ENCODE measurements at places on chromosomes 3 and 15.

DNA sequence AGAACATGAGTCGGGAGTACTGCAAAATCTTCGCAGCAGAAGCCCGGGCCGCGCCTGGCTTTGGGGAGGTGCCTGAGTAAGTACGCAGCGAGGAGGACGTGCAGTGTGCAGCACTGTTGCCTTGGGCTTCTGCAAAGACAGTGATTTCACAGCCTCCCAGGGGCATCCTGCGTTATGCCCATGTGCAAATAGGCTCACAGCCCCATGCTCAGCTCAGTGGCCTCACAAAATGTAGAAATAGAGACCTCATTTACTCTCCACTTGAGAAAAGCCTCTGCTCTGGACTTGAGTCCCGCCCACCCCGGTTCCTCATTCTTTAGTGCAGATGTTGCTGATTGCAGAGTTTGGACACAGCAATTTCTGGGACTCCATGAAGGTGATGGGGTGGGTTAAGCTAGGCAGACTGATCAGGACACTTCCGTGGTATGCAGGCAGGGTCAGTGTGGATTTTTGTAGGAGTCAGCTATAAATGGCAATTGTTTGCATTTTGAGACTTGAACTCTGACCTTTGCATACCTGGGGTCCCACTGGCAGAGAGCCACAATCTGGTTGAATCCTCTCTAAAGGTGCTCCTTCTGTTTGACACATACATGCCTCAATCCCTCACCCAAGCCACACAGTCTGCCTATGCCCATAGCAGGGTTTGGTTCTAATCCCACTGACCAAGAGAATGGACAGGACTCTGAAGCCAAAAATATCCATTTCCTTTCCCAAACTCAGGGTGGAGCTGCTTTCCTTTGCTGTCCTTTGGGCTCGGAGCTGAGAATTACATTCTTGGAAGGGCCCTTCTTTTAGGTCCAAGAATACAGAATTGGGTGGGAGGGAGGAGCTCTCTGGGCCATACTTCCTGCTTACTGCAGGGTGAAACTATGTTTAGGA, 20.7 kb upstream of the SLC28A1 start:
- DNase-seq, result no peak

DNA sequence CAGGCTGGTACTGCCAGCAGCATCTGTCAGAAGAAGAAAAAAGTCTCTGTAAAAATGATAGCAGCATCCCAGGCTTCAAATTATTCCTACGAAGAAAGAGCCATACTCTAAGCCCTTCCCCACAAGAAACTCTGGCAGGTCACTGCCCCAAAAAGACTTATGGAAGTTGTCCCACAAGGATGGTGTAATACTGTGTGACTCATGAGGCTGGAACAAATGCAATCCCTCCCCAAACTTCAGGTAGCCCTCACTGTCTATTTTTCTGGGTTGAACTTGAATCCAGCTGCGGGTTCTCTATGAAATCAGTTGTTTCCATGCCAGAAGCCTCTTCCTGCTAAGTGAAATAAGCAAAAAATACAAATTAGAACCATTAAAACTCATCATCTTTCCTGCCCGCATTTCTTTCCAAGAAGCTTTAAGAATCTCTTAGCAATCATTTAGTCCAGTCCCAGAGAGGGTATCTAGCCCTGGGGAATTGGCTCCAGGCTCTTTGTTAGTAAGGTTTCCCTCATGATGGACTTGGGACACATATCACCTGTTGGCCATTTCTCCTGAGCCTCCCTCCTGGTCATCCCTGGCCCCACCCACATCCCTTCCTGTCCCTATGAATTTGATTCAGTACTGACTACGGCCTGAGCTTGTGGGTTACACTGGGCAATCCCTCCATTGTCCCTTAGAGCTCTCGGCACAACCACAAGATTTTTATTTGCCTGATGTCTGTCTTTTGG, 51.7 kb downstream of the FAM174B start:
- no peak for DNase-seq

DNA sequence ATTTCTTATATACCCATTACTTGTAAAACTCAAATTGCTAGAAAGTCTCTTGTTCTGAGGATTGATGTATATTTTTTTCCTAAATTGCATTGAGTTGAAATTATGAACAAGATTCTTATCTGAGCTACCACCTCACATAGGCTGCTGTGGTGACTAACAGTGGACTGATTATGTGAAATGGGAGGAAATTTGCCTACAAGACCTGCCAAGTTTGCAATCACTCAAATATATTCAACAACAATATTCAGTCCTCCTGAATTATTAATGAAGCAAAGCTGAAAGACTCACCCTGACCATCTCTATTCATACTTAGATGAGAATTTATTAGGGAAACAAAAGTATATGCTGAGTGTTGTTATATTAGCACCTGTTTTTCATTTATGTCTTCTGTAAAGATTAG, 412.6 kb upstream of the SEMA6D start:
- DNase-seq, result no peak

- no peak for DNase-seq
These were observed 93.8 kb downstream of the SMAD6 start for GRCh38 chr15:66795851-66796250.

DNA sequence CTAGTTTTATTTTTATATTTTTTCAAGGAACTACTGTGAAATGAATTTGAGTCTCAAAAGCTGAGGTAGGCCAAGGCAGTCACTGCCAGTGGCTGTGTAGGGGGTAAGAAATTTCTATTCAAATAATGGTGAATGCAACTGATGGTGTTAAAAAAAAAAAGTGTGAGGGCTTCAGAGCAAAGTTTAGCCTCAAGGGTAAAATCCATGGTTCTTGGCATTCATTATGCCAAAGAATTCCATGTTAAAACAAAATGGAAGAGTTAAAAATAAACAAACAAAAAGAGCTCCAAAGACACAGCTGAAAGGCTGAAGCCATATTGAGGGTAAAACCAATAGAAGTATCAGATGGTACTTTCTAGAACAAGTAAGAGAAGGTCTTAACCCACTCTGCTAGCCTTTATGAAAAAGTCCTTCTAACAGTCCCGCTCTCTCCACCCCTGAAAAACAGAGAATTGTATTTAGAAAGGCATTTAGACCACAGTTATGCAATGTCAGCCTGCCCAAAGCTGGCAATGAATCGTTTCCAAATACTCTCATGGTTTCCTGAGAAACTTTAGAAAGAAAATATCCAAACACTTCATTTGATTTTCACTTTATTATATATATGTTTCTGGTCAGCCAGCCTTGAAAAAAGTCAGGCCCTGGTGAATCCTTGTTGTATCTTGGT, 158.4 kb upstream of the GMNC start:
- no peak for DNase-seq

GRCh38 chr3:86788371-86788770, 202.6 kb downstream of the VGLL3 start:
- DNase-seq, result no peak

DNA sequence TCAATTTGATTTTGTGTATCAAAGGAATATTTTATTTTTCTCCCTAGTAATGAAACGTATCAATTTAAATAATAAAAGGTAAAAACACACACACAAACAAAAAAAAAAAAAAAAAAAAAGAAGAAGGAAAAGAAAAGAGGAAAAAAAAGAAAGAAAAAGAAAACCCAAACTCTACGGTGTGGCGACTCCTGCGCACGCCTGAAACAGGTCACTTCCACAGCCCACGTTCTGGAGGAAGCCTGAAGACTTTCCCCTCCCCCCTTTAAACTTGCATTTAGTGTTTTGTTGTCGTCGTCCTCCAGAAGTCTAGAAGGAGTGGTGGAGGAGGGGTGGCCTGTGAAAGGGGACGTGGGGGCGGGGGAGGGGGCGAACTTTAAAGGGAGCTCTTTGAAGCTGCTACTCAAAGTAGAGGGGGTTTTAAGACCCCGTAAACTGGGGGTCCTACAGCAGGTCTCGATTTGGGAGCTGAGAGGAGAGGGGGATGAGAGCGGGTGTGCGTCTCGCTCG, 2.3 kb upstream of the TLE3 start:
- DNase-seq, result no peak

- DNase-seq, result no peak
These were observed 1.4 kb downstream of the CYFIP1 start for GRCh38 chr15:22978691-22979237.

- DNase-seq, result no peak
These were observed 1084.2 kb downstream of the TUSC7 start for GRCh38 chr3:117793622-117794265.

- DNase-seq, result no peak
These were observed 1.0 kb downstream of the USF3 start for GRCh38 chr3:113695431-113695785.

- DNase-seq, result no peak
These were observed 11.1 kb downstream of the TFG start for GRCh38 chr3:100720426-100720825.

- no peak for DNase-seq
These were observed 213.0 kb downstream of the MEIS2 start for GRCh38 chr15:36887214-36887961.

DNA sequence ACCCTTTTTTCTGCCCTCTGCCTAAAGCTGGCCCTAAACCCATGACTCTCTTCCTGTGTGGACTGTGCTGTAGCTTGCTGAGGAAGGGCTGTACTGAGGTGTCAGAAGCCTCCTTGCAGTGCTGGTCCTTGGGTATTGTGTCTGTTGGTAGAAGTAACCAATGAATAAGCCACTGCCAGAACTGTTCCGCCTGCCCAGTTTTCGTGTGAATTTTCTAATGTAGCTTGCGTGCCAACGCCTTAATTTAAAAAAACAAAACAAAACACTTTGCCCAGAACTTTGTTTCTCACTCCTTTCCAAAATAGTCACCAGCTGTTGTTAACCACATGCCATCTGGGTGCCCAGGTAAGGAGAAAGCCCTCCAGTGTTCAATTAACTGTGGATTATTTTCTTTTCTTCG, 101.9 kb downstream of the KLHL25 start:
- DNase-seq, result no peak

- peak; percentile 91 for DNase-seq
These were observed 2.8 kb downstream of the FYCO1 start for GRCh38 chr3:45992821-45993221.

GRCh38 chr3:194577986-194578905, 55.0 kb downstream of the TMEM44 start:
- peak; percentile 56 for DNase-seq

DNA sequence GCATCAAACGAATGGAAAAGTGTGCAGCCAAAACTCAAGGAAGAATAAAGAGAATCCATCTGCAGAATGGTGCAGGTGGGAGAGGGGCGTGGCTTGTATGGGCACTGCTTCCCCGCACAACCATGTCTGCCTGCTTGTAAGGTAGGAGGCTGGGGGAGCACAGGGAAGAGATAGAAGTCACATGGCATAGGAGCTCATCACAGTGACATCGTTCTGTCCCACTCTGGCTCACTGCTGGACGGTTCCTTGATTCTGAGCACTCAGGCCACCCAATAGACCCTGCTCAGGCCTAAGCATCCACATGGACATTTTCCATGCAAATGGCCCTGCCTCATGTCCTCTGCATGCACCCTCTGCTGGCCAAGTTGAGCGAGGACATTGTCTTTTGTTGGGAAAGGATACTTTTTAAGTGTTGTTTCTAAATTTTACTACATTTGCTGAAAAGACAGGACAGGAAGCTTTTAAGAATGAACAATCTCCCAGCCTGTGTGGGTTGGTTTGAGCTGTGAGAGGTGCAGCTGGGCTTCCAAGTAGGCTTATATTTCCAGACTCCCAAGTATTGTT, 3.1 kb downstream of the MYLK start:
- peak; percentile 16 for DNase-seq

GRCh38 chr3:189950258-189950657, 170.4 kb downstream of the P3H2 start:
- DNase-seq, result no peak

DNA sequence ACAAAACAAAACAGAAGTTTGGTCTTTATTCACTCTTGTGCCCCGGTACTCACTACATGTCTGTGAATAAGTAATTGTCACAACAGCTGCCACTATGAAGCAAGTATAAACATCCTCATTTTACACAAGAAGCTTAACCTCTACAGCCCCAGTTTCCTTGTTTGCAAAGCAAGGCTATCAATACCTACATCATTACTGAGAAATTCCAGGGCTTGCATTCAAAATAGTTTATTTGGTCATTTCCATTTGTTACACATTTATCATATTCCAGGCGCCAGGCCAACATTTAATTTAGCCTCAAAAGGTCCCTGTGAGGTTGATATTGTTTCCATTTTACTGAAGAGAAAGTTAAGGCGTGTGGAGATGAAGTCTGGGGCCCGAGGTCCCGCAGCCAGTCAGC, 161.4 kb upstream of the LRTM1 start:
- no peak for DNase-seq

GRCh38 chr3:142961539-142961938, 1.9 kb downstream of the PAQR9 start:
- DNase-seq, result no peak

GRCh38 chr3:129461022-129461421, 21.0 kb downstream of the IFT122 start:
- no peak for DNase-seq

DNA sequence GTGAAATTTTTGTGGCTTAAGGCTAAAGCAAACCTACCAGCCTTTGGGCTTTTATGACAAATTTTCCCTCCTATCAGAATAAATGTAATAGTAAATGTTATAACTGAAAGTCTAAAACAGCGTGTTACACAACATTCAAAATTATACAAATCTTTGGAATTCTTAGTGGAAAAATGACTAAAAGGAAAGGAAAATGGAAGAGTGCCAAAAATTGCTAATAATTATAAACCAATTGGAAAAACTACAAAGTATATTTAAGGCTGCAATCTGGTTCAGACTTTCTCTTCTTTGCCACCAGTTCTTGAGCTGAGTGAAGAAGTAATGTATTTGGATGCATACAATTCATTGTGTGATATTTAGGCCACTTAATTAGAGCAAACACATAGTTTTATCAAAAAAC, 45.6 kb upstream of the PHLDB2 start:
- no peak for DNase-seq

DNA sequence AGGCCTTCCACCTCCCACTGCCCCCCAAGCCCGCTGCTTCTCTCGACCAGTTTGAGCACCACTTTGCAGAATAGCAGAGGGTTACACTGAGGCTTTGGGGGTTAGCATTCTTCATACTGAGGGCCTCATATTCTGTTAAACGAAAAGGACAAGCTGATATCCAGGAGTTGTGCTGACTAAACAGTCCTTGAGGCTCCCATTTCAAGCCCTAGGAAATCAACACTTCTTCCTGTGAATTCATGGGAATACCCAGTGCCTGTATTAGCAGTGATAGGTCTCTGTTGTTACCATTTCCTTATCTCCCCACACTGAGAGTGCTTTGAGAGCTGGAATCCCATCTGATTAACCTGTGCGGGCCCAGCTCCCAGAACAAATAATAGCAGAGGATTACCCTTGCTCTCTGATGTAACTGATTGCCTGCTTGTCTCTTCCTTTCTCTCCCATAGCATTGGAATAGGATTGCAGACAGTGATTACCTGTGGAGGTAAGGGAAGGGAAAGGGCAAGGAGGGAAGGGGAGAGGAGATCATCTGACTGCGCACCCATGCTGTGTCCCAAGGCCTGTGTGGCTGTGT, 930 bp downstream of the FBXW12 start:
- DNase-seq, result no peak

DNA sequence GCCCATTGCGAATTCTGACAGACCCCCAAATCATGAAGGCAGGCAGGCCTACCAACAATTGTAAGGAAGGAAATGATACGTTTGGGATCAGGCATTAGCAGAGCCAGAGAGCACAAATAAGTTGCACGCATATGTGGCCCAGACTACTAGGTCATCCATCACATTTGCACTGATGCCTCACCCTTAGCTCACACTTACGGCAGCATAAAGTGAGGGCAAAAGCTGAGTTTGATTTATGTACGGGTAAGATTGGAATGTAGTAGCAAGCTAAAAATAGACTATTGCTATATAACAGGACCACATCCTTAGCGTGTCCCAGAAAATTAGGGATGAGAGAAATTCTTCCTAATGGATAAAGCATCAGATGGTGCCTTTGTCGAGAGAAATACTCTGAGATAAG, 58.6 kb downstream of the QTRT2 start:
- peak; percentile 44 for DNase-seq

Data from fibroblast of skin of left quadriceps (primary cell).